Activated CD4-positive, alpha-beta T cell treated with anti-CD3 and anti-CD28 coated beads, Interleukin-2, amount 10 ng/mL, durations not matched to agents 7 days and 5 days (primary cell): ENCODE measurements at places on chromosomes 4 and X. TPM values are rescaled to one million over a fixed set of nuclear protein-coding genes. Genes with fewer than 3 reads are reported as not detected.

PLP1 gene
- total RNA-seq: not detected

UBE2A gene
- 77.3 TPM for total RNA-seq

ADRA2C gene
- total RNA-seq: not detected

MFAP3L gene
- total RNA-seq: 0.27 TPM

GAGE12J gene
- not detected for total RNA-seq

DNA sequence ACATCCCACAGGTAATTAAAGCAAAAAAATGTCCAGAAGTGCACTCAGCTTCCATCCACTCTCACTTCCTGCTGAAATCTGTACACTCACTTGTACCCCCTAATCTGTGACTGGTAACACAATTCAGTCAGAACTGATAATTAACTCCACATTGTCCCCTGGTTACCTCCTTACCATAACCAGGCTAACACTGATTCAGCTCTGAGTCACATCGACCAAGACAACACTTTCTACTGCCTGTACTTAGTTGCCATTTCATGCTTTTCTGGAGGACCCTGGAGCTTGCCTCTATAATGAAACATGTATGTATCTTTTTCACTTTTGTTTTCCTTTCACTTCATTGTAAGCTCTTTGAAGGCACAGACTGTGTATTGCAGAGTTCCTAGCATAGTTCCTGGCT, 130.9 kb upstream of the GABRG1 start:
- DNase-seq: no peak

- no peak for DNase-seq
Observed at GRCh38 chrX:96756491-96756890, 71.8 kb downstream of the DIAPH2 start.

DNA sequence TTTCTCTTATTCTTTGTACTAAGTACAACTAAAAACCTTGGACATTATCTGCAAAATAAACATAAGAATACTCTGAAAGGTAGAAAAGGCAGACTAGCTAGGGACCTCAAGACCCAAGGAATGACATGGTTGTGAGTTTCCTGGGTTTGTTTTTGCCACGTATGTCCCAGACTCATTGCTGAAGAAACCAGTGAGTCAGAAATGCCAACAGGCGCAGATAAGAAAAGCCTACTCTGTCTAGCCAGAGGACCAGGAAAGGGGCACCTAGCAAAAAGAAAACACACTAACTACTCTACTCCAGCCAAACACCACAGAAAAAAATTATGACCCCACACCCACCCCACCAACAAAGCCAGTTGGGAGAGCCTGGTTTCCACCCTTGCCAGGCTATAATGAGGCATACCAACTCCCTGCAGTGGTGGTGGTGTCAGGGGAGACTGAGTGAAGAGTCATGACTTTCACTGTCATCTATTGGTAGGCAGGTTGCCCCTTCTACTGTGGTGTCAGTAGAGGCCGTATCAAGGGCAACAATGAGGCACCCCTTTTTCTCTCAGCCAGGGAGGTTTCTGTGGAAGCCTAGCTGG, 10.9 kb downstream of the MTMR1 start:
- no peak for DNase-seq

GRCh38 chr4:113881256-113881655, 98.2 kb downstream of the ARSJ start:
- no peak for DNase-seq
